ENCODE measurements at places on chromosomes 2 and 18.

DNA sequence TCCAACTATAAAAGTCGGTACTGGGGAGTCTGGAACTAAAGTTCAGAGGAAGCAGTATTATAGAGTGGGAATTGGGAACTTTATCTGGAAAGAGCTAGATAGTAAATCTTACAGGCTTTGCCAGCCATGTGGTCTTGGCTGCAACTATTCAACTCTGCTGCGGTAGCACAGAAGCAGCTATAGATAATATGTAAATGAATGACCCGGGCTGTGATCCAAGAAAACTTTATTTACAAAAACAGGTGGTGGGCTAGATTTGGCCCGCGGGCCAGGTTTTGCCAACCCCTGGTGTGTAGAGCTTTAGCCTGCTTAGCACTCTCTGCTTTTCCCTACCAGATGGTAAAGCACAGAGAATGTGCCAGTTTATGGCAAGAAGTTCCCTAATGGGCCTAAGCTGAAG is 70.8 kb downstream of the TNP1 start:
- no peak for DNase-seq

DNA sequence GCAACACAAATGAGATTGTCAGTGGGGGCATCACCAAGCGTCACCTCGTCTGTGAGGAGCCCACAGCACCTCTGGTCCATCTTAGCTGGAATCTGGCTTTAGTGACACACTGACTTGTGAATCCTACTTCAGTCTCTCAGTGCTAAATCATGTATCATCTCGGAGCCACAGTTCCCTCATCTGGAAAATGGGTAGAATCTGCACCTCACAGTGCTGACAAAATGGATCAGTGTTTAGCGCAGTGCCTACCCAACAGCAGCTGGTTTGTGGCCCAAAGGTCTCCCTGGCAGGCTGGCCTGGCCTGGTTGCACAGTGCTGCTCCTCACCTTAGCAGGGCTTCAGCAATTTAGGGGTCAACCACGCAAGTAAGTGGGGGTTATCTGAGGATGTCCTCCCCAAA is 10.0 kb downstream of the DBI start:
- DNase-seq, result no peak

DNA sequence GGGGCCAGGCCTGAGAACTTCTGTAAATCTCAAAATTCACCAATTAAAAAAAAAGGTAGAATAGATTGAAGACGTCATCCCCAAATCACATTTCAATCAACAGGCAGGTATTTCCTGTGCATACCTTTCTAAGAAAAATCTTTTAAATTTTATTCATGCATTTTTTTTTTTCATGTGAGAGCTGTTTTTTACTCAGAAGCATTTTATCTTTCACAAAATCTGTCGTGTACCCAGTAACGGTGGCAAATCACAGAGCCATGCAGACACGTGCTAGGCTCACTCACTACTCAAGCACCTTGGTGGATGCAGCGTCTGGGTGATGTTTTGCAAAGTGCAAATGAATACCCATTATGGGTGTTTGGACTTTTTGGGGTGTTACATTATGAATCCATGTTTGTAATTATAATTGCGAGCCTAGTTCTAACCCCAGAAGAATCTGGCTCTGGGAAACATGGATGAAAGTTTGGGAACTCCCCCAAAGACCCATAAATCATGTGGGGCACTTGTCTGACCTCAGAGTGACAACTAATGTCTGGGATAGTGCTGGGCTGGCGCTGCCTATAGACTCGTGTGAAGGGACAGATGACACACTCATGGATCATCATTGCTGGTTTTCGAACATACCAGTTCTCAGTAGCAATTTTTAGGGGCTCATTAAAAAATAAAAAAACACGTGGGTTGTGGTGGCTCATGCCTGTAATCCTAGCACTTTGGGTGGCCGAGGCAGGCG is 335.2 kb downstream of the LPIN1 start:
- no peak for DNase-seq

DNA sequence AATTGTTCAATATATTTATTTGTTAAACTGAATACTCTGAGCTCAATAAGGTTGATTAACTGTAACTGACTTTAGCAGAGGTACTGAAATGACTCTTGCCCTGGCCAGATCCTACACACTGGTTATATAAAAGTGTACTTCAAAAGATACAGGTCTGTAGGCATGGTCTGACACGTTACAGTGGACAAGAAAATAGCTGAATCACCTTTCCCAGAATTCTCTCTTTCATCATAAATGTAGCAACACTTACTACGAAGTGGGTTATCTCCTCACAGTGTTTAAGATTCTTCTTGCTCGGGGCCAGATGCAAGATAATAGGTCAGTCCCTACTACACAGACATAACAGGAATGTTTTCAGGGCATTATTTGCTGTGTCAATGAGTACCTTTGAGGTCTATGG is 107.0 kb upstream of the ZC3H15 start:
- DNase-seq, result no peak

DNA sequence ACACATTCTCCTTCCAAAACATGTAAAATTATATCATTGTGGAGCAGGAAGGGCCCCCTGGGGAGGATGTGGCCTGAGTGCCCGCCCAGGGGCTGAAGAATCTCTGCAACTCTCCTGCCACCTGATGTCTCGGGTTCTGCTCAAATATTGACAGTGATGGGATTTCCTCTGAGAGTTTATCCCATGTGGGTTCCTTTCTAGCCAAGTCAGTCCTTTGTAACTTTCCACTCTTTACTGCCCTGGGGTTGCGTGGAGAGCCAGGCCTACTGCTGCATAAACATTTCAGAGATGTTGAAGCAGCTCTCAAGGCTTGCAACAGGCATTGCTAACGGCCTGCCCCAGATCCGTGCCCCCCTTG is 4.0 kb upstream of the RAB17 start:
- no peak for DNase-seq

DNA sequence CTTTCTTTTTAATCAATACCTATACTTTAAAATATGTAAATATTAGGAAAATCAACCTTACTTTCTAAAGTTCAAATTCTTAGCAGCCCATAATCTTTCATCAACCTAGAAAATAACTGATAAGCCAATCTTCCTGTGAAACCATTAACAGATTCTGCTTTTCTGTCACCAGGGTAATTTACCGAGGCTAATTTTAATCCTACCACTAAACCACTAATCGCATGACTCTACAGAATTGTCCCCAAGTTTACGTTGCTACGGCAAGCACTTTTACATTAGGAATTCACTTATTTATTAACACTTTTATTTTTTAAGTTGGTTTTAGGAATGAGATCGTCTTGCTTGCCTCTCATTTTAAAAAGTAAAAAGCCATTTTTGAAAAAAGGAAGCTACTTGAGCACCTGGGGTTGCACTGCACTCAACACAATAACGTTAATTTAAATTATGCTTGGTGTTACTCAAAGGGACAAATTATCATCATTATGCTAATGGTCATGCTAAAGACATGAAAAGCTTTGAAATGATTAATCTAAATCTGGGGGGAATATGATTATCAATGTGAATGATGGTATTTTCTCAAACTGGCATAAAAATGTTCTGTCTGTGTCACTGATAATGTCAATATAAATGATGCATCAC is 10.2 kb downstream of the ZNF516 start:
- no peak for DNase-seq

GRCh38 chr2:233926806-233927205 is 9.6 kb downstream of the TRPM8 start:
- no peak for DNase-seq
